Cardiac fibroblast (primary cell): ENCODE measurements at places on chromosomes 7 and 10.
A peak's percentile ranks its signal among the peaks of the same experiment; 100 is the strongest.

GRCh38 chr7:103870664-103871063, 118.8 kb downstream of the RELN start:
- DNase-seq, result no peak

DNA sequence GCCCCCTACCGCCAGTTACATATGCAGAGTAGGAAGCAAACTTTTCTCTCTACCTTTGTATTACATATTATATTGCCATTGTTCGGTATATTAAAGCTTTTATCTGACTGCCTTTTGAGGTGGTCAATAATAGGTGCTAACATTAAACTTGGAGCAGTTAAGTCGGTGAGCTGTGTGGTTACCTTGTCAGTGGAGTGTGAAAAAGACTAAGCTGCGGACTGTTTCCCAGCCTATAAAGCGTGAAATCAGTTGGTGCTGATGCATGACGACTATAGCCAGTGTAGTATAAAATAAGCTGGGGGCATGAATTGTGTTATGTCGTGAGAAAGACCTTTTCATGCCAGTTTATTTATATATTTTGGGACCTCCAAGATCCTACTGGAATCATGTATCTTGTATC, 33.7 kb downstream of the R3HCC1L start:
- DNase-seq, result no peak

GRCh38 chr7:75876126-75876881, 2.5 kb upstream of the RHBDD2 start:
- no peak for DNase-seq

DNA sequence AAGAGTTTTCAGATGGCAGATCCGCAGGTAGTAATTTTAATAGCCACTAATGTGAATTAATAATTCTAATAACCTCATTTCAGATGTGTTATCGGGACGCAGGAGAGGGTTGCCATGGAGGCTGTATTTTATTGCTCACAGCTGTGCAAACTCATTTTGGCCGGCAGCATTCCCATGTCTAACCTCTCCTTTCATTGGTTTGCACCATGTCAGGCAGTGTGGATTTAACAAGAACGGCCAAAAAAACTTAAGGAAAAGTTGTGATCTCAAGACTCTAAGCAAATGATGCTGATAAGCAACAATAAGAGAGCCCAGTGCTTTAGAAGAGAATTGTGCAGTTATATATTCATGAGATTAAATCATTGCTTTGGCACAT, 88.7 kb upstream of the NRP1 start:
- DNase-seq, result no peak

- DNase-seq, result no peak
Observed at GRCh38 chr7:24968165-24968564, 11.8 kb downstream of the OSBPL3 start.

DNA sequence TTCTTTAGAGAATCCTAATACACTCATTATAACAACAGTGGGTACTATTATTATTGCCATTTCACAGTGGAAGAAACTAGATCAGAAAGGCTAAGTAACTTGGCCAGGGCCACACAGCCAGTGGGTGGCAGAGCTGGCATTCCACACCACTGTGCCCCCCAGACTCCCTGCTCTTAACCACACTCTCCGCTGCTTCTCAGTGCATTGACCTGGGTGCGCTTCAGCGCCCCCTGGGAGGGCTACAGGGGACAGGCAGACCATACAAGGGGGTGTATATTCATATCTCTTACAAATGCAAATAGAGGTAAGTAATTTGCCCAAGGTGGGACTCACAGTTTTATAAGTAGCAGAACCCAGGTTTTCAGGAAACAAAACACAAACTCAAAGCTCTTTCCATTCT, 77.0 kb upstream of the NMT2 start:
- DNase-seq, result peak; percentile 26

GRCh38 chr7:116195451-116195850, 14.9 kb upstream of the TES start:
- peak; percentile 29 for DNase-seq

DNA sequence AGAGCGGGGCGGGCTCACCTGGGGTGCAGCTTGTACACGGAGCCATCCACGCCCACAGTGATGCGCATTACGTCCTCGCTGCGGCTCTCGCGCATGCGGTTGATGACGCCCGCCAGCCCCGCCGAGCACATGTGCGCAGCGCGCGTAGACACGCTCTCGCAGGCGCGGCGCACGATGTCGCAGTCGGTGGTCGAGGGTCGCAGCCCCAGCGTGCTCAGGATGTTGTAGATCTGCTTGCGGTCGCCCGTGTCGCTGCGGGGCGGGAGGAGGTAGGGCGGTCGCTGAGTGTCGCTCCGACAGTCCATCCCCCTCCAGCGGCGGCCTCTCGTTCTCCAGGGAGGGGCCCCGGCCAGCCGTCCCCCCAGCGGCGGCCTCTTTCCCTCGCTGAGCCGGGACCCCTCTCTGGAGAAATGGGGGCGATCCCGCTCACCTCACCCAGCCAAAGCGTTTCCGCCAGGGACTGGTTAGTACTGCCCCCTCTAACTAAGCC, 4.4 kb upstream of the MYL7 start:
- no peak for DNase-seq

- no peak for DNase-seq
Observed at GRCh38 chr7:46156086-46156485, 235.0 kb upstream of the IGFBP3 start.

DNA sequence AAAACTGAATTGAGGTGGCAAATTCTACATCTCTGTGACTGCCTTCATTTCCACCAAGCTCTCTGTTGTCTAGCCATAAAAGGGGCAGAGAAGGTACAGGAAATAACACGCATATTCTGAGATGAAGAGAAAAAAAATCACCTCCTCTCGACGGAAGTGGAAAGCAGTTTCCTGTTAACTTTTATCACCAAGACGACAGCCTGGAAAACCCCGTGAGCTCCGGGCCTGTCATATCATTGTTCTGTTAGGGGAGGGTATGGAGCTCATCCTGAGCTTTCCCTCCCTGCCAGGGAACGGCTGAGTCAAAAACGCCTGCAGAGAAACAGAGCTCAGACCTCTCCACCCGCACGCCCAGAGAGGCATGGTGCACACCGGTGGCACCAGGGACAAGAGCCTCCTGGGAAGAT, 200.3 kb downstream of the PRPF18 start:
- peak; percentile 81 for DNase-seq

DNA sequence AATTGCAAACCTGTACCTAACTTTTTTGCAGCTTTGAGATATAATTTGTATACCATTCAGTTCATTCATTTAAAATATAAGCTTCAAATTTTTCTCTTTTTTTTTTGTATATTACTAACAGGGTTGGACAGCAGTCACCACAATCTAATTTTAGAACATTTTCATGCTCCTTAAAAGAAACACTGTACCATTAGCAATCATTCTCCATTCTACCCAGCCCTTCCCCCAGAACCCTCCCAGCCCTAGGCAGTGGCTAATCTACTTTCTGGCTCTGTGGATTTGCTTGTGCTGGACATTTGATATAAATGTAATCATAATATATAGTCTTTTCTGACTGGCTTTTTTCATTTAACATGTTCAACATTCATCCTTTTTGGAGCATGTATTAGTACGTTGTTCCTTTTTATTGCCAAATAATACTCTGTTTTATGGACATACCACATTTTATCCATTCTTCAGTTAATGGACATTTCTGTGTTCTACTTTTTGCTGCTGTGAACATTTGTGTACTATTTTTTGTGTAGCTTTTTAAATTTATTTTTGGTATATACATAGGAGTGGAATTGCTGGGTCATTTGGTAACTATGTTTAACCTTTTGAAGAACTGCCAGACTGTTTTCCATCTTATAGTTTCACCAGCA, 40.9 kb upstream of the ST7 start:
- no peak for DNase-seq

DNA sequence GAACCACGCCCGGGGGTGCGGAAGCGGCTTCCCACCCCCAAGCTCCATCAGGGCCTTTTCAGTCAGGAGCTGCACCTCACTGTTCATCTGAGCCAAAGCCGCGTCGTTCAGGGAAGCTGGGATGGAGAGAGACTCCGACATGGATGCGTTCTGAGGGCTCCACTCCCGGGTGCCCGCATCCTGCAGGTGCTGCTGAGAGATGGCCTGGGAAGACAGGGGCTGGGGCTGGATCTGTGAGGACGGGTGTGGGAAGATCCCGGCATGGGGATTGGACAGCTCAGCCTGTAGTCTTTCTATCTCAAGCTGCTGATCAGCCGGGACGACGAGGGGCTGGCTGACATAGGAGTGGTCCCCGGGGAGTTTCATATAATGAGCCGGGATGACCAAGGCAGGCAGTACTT, 45.0 kb upstream of the NMT2 start:
- no peak for DNase-seq

- DNase-seq, result no peak
Observed at GRCh38 chr7:75040512-75040911, 33.1 kb downstream of the RCC1L start.

GRCh38 chr10:33333260-33334101, 986 bp downstream of the NRP1 start:
- peak; percentile 45 for DNase-seq

DNA sequence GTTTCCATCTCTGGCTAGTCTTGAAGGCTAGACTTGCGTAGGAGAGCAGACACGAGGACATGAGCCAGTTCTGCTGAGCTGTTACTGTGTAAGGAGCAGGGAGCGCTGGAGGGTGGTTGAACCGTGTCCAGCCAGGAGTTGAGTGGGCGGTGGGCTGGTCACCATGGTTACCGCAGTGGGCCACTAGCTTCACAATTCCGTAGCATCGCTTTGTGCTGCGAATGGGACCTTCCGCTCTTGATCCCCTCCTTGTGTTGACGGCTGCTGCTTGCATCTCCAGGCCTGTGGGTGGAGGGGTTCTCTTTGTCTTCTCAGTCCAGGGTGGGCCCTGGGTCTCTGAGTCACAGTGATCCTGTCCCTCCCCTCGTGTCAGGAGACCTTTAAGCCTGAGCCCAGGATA, 49.4 kb upstream of the OCM start:
- peak; percentile 73 for DNase-seq

DNA sequence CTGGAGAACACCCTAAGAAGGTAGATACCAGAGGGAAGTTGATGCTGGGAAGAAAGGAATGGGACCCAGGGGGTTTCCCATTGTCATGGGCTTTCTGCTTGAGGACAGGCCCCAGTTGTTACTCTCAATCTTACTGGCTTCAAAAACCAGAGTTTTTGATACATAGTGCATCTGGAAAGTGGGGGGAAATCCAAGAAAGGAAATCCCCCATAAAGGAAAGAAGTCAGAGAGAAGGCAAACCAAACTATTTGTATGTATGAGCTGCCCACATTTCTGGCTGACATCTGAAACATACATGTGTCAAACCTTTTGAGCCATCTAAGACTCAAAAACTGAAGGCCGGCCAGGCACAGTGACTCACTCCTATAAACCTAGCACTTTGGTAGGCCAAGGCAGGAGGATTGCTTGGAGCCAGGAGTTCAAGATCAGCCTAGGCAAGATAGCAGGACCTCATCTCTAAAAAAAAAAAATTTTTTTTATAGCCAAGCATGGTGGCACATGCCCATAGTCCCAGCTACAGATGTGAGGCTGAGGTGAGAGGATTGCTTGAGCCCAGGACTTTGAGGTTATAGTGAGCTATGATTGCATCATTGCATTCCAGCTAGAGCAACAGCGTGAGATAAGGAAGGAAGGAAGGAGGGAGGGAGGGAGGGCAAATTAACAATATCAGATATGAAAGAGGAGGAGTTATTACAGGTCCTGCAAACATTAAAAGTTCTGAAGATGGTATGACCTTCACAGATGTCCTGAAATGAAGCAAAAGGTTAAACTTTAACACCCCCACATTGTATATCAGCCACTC, 6.7 kb upstream of the COA1 start:
- DNase-seq, result peak; percentile 55

GRCh38 chr10:10605551-10606081, 412.1 kb upstream of the CELF2 start:
- DNase-seq, result peak; percentile 99

DNA sequence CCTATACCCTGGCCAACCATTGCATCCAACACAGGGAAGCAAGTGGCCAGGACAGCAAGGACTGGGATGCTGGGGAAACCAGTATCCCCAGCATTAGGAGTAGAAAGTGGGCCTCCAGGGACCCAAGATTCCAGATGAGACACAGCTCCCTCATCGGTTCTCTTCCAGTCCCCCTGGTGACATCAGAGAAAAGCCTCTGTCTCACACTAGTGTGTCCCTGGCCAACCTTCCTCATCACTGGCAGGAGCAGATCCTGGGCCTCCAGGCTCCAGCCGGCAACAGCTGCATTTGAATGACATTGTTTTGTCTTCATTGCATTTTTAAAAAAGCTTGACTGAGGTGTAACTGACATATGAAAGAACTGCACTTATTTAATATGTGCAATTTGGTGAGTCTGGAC, 177.3 kb upstream of the LYZL2 start:
- no peak for DNase-seq

- DNase-seq, result no peak
Observed at GRCh38 chr10:70592186-70592735, 10.3 kb downstream of the PRF1 start.

GRCh38 chr7:80724249-80724871, 85.9 kb downstream of the CD36 start:
- no peak for DNase-seq

DNA sequence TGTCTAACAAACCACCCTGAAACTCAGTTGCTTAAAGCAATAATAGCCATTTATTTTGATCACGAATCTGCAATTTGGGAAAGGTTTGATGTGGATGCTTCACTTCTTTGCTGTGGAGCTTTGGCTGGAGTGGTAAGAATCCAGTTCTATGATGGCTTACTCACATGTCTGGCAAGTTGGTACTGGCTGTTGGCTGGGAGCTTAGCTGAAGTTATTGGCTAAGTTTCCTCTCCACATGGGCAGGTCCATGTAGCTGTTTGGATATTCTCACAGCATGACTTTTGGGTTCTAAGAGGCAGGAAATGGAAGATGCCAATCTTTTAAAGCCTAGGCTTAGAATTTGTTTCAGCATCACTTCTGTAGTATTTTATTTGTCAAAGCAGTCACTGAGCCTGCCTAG, 277.6 kb upstream of the NRP1 start:
- DNase-seq, result peak; percentile 32

DNA sequence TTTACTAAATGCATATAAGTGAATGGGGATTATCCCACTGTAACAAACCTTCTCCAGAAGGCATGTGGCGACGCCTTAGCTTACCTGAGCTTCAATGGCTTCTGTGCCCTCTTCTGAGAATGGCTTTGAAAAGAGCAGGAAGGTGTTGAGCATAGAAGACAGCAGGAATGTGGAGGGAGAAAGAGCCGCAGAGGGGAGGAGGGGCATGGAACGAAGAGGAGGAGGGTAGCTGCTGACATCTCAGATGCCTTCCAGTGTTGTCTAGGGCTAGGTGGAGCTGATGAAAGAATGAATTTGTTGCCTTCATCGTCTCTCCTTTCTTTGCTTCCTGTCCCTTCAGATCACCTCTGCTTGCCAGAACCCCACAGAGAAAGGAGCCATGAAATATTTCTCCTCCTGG, 86.2 kb downstream of the ITIH5 start:
- DNase-seq, result no peak

- DNase-seq, result no peak
Observed at GRCh38 chr7:41931263-41931646, 228.4 kb upstream of the INHBA start.

GRCh38 chr7:99243751-99244337, 28.8 kb upstream of the MYH16 start:
- DNase-seq, result no peak

- DNase-seq, result no peak
Observed at GRCh38 chr7:67348171-67348570, 351.5 kb downstream of the TYW1 start.
